Natural killer cell (primary cell): ENCODE measurements at places on chromosomes 16 and 17. TPM values are rescaled to one million over a fixed set of nuclear protein-coding genes. Genes with fewer than 3 reads are reported as not detected.
A peak's percentile ranks its signal among the peaks of the same experiment; 100 is the strongest.

DNA sequence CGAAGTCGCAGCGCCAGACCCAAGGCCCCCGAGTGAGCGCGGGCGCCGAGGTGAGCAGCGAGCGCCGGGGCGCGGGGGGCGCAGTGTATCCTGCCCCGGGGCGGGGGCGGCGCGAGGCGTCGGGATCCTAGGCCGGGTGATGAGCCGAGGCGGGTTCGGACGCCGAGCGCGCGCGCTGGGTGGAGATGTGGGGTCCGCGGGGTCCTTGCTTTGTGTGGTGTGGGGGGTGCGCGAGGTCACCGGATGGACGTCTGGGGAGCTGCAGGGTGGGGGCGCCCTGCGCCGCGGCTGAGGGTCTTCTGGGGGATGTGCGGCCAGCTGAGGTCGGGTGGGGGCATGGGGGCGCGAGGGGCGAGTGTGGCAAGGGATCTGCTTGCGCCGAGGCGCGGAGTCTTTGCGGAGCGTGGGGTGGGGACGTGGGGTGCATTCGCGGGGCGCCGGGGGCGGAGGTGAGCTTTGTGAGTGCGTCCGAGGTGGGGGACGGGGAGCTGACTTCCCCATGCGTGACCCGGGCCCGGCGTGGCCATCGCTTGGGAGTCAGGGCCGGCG lies 560 bp downstream of the RAI1 start:
- DNase-seq = peak; percentile 48

DNA sequence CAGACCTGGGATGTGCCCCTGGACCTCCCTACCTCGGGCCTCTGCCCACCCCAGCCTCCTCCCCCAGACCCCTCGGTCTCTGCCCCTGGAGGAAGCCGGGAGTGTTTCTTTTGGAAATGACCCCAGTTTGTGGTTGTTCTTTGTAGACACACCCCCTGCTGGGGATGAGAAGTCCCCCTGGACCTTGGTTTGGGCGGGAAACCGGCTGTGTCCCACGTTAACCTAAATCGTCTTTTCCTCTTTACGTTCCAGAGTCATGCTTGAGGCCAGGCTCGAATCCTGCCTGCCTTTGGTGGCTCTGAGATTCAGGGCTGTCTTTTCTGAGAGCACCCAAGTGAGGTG lies 116.6 kb downstream of the METRNL start:
- no peak for DNase-seq

DNA sequence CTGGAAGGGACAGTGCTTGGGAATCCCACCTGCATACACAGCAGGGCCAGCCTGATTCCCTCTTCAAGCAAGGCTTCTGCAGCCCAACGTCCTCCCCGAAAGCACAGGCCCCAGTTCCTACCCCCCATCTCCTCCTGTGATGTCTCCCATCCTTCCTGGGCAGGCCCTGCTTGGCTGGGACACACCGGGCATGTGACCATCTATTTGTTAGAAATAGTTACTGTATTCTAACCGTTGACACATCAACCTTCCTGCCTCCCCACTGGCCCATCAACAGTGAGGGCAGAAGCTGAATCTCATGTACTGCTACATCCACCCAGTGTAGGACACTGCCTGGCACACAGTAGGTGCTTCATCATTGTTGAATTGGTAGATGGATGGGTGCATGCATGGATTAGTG lies 10.7 kb downstream of the PRR29 start:
- no peak for DNase-seq

DNA sequence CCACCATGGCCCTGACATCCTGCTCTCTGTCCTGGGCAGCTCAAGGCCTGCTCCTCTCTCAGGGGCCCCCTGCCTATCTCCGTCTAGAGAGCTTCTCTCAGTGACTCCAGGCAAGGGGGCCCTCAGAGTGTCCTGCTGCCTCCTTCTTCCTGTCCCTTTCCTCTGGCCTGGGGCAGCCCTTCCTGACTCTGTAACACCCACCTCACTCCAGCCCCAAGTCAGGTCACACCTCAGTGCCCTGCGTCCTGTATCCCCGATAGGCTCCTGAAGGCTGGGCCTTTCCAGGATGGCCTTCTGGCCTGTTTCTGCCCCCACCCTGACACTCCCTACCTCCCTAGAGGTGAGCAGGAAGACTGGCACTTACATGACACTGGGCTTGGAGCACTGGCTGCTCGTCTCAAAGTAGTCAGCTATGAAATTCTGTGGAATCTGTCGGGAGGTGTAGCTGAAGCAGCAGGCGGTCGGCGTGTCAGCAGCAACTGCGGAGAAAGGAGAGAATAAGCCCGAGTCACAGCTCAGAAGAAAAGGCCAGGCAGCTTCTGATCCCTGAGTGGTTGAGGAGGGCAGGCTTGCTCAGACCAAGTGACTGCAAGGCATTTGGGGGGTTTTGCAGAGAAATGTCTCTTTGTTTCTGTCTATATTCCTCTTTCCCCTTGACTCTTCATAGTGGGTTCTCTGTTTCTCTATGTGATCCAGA lies 976 bp downstream of the CCL3L1 start:
- DNase-seq = peak; percentile 33

- peak; percentile 2 for DNase-seq
Observed at GRCh38 chr17:6496640-6497441, 52.6 kb downstream of the PIMREG start.

- DNase-seq = no peak
Observed at GRCh38 chr16:23668225-23668624, 10.5 kb upstream of the PLK1 start.

GRCh38 chr16:75265911-75266701 lies 14.7 kb upstream of the BCAR1 start:
- no peak for DNase-seq

- no peak for DNase-seq
Observed at GRCh38 chr17:73359987-73360410, 48.2 kb upstream of the CDC42EP4 start.

RAI1 gene
- total RNA-seq = 55.0 TPM

TAF1C gene
- total RNA-seq = 91.9 TPM

DNA sequence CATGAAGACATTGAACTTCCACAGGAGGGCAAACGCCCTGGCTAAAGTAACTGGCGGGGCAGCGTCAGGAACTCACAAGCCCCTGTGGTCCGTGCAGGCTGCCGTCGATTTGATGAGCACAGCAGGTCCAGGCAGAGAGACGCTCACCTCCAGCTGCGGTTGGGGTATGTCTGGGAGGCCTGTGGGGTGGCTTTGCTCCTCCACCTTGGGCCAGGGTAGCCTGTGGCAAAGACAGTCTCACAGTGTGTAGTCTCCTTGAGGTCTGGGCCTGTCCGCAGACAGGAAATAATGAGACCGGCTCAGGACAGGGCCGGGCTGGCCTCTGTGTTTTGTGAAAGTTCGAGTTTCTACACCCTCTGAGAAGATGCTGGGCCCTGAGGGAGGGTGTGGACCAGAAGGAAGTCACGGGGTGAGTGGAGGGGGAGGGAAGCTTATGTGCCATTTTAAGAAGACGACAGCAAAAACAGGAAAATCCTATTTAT lies 103.3 kb downstream of the METRNL start:
- peak; percentile 25 for DNase-seq

GRCh38 chr16:67571981-67572431 lies 9.7 kb downstream of the CTCF start:
- no peak for DNase-seq

GRCh38 chr16:66905633-66906539 lies 12.8 kb downstream of the CDH16 start:
- DNase-seq = peak; percentile 62

CTF1 gene
- 0.47 TPM for total RNA-seq

MED31 gene
- 26.1 TPM for total RNA-seq

CUEDC1 gene
- total RNA-seq = 1.5 TPM

DNA sequence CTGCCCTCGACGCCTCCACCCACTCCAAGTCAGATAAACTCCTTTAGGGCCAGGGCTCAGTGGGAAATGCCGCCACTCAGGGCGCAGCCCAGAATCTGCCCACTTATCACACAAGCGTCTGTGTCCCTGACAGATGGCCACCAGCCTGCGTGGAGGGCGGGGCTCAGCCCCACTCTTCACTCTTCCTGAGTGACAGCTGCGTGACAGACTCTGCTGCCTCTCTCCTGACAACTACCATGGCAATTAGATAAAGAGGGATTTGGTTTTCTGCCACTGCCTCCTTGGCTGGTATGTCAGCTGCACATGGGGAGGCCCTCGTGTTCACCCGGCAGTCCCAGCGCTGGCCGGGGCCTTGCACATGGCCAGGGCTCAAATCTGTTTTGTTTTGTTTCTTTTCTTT lies 96.2 kb downstream of the RTN4RL1 start:
- no peak for DNase-seq

GRCh38 chr17:8991514-8992285 lies 26.2 kb upstream of the PIK3R5 start:
- DNase-seq = peak; percentile 44

HIC1 gene
- total RNA-seq = 20.7 TPM

DNA sequence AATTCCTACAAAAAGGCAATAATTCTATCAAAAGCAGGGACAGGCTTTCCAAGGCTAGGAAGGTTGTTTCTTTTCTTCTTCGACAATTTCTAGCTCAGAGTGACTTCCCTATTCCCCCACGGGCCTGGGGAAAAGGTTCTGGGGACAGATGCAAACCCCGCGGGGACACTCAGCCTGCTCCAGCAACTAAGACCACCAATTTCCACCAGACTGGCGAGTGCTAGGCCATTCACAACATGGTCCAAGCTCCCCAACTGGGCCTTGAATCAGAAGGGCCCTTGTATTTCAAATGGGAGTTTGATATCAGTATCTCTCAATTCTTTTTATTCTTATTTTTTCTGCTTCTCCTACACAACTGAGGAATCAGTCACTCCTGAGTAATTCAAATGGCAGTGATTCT lies 86.7 kb downstream of the USP31 start:
- no peak for DNase-seq

DNA sequence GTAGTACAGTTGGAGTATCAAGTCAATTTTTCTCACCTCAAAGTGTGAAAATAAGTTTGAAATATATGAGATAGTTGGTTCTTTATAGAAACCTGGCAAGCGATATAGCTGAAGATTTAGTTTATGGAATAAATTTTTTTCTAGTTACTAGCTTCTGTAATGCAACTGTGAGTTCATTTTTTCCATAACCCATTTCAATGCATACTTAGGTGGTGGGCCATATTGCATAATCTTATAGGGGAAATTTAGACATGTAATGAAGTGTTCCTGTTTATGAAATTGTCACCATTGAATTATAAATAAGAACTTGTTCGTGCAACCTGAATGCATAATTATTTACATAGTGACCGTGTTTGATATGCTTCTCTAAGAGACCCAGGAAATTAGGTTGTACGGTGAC lies 9.0 kb downstream of the MOSMO start:
- no peak for DNase-seq
